ENCODE measurements at places on chromosomes 7 and 10. TPM values are rescaled to one million over a fixed set of nuclear protein-coding genes. Genes with fewer than 3 reads are reported as not detected.

Gene SUV39H2
- total RNA-seq, result 9.6 TPM

Gene SLC29A4
- total RNA-seq, result 0.86 TPM

Gene GPR85
- 3.4 TPM for total RNA-seq

Gene RNF133
- total RNA-seq, result not detected

Gene PLXDC2
- total RNA-seq, result 4.3 TPM

Gene TFPI2
- 763 TPM for total RNA-seq

Gene CFAP58
- not detected for total RNA-seq

Gene FEZF1
- total RNA-seq, result not detected

Gene CCL26
- total RNA-seq, result not detected

Gene NPSR1
- not detected for total RNA-seq

Gene ACSM6
- not detected for total RNA-seq

Gene TRIM73
- not detected for total RNA-seq

Gene UPK3B
- not detected for total RNA-seq

Gene AGAP6
- total RNA-seq, result 2.0 TPM

Gene OR2A7
- 0.89 TPM for total RNA-seq

Gene ACTL6B
- not detected for total RNA-seq

Gene GARIN1A
- not detected for total RNA-seq

Gene STAM
- total RNA-seq, result 20.7 TPM

Gene PRPS1L1
- total RNA-seq, result not detected

Gene TSPAN33
- 2.6 TPM for total RNA-seq

Gene ZMIZ2
- 7.1 TPM for total RNA-seq

Gene AKR1D1
- not detected for total RNA-seq

Gene NXPH1
- total RNA-seq, result not detected

Gene TEX47
- not detected for total RNA-seq

Gene SMIM30
- total RNA-seq, result 99.1 TPM

Gene RTKN2
- total RNA-seq, result 0.71 TPM

Gene SLC26A3
- not detected for total RNA-seq

Gene VPS37D
- total RNA-seq, result 3.7 TPM

Gene NACAD
- total RNA-seq, result 3.5 TPM

Gene ANKRD7
- 2.6 TPM for total RNA-seq

Gene AEBP1
- 90.4 TPM for total RNA-seq

Gene COL17A1
- total RNA-seq, result not detected
